ENCODE measurements at places on chromosomes 1 and 21. TPM values are rescaled to one million over a fixed set of nuclear protein-coding genes. Genes with fewer than 3 reads are reported as not detected.

The SHE gene
- 12.8 TPM for total RNA-seq

The FAM110D gene
- total RNA-seq: not detected

The MMP23B gene
- 111 TPM for total RNA-seq

GRCh38 chr21:35395728-35396127 lies 346.6 kb upstream of the RUNX1 start:
- no peaks in the 10 kb centered on the region for H3K36me3 ChIP-seq
- H3K27me3 ChIP-seq: no peaks in the 10 kb centered on the region
- no peak for DNase-seq
- no peak overlapping the region for H3K4me3 ChIP-seq
- H3K27ac ChIP-seq: no peak overlapping the region

DNA sequence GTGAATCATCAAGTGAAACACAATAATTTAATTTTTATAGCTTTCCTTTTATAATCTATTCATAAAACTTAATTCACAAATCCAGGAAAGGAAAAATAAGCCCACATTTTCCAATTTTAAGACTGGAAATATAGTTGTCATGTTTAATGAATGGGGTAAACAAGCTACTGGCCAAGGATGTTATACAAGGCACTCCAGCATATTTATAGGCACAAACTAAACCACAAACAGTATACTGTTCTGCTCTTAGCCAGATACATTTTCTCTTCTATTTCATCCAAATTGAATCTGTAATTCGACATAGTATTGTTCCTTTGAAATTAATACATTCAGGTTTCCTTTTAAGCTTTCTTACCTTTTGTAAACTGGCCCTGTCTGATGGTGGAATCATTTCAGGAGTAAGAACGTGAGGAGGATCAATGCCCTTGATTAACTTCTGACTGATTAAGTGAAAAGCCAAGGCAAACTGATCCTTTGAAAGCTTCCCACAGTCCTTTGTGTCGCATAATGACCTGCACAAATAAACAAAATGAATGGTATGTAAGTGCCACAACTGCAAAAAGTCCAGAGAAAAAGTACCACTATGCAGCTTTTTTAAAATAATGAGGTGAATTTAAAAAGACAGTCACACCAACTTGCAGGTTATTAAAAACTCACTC lies 74.4 kb downstream of the EPS15 start:
- DNase-seq: no peak
- peaks cover 4% of the 10 kb centered on the region for H3K4me1 ChIP-seq
- no peak overlapping the region for H3K4me3 ChIP-seq
- H3K36me3 ChIP-seq: peaks cover 49% of the 10 kb centered on the region

DNA sequence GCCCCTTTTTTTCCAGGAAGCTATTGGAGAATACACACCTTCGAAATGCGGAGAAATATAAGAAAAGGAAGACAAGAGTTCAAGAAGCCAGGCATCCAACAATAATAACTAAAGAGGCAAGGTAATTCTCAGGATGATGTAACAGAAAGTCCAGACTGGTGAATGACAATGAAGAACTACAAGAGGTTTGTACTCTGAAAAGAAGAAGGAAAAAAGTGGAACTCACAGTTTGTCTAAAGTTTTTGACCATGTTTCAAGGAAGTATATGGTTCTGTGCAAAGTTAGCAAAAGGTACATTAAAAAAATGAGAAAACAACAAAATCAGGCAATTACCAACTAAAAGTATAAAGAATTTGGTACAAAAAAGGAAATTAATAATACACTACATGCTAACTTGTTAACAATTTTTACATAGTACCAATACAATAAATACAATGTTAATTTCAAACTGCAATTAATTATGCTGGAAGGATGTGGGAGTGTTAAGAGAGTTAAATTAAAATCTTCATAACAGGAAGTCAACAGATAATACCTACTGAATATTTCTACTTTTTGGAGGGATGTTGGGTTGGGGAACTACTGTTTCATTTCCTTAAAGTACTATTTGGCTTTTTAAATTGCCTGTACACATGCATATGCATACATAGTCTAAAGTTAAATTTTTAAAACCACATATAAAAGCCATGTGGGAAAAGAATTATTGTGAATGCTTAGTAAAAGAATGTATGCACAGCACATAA lies 12.9 kb upstream of the CD55 start:
- DNase-seq: no peak
- H3K27ac ChIP-seq: no peak overlapping the region
- H3K27me3 ChIP-seq: no peaks in the 10 kb centered on the region
- no peaks in the 10 kb centered on the region for H3K36me3 ChIP-seq
- H3K4me3 ChIP-seq: no peak overlapping the region
- H3K4me1 ChIP-seq: peaks cover 26% of the 10 kb centered on the region
